ENCODE measurements at places on chromosomes 2 and 18.

- no peak for DNase-seq
These were observed 9.4 kb downstream of the ADAM23 start for GRCh38 chr2:206452750-206453149.

GRCh38 chr2:235230821-235231601, 262.8 kb upstream of the AGAP1 start:
- no peak for DNase-seq

- DNase-seq, result no peak
These were observed 857 bp downstream of the RESP18 start for GRCh38 chr2:219331560-219332213.

- no peak for DNase-seq
These were observed 30.0 kb upstream of the ERMN start for GRCh38 chr2:157355618-157356017.

DNA sequence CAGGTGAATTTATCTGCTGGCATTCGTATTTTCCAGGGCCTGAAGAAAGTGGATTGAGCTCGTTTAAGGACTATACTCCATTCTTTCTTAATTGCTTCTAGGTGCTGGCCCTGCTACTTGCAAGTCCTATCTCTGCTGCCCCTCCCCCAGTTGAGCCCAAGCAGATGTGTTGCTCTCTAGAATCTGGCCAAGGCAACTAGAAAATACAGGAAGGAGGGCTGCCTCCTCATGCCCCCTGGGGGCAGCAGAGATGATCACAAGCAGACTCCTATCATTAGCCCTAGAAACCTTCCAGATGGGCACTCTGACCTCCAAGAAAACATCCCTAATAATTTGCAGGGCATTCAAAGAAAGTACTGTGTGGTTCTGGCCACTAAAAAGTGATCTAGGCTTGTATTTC, 72.5 kb upstream of the CYP26B1 start:
- DNase-seq, result no peak

DNA sequence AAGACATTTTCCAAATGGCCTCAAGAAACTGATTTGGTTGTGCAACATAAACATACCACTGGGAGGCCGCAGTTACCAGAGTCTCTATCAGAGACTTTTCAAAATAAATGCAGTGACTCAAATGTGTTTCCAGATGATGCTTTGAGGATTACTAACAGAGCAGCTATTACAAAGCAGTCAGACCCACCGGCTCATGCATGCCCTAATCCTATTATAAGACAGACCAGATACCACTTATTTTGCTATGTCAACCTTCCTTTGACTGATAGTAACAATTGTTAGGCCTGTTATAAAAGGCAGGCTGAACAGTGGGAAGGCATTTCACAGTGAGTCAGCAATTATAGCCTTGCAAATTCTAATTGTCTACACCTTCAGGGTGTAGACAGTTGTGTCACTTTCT, 217.7 kb downstream of the LRRTM1 start:
- no peak for DNase-seq

DNA sequence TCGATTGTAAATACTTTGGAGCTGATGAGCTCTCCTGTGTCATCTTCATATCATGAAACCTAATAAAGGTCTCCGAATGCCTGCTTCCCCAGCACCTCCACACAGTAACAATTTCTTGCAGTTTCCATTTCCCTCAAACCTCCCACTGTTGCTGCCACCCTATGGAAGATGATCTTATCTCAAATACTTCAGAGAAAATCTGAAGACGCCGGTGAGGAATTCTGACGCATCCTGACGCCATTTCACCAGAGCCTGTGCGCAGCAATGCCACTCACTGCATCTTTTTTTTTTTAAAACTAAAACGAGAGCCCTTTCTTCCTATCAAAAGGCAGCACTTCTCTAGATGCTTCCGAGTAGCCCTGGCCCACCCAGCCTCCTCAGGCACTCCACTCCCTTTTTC, 31.9 kb upstream of the GNAL start:
- no peak for DNase-seq

DNA sequence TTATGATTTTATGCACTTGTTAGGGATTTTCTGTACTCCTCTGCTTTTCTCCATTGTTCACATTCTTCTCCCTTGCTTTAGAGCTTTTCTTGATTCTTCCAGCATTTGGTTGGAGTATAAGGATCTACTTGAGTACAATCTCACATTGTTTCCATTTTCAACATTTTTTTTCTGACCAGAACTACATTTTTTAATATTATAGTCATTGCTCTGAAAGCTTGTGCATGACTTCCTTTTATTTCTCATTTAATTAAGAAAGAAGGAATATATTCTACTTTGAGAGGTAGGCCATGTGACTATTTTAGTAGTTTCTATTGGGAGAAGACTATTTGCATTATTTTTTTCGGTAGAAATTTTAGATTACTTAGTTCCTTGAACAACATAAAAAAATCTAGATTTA, 200.4 kb downstream of the TMEM247 start:
- DNase-seq, result no peak

- DNase-seq, result no peak
These were observed 41.1 kb downstream of the LIMS1 start for GRCh38 chr2:108575132-108575966.

- no peak for DNase-seq
These were observed 174.6 kb downstream of the SNTG2 start for GRCh38 chr2:1125217-1125616.
